ENCODE measurements at places on chromosomes 6 and 20.

GRCh38 chr6:47438481-47439347 lies 38.9 kb upstream of the CD2AP start:
- DNase-seq, result no peak

DNA sequence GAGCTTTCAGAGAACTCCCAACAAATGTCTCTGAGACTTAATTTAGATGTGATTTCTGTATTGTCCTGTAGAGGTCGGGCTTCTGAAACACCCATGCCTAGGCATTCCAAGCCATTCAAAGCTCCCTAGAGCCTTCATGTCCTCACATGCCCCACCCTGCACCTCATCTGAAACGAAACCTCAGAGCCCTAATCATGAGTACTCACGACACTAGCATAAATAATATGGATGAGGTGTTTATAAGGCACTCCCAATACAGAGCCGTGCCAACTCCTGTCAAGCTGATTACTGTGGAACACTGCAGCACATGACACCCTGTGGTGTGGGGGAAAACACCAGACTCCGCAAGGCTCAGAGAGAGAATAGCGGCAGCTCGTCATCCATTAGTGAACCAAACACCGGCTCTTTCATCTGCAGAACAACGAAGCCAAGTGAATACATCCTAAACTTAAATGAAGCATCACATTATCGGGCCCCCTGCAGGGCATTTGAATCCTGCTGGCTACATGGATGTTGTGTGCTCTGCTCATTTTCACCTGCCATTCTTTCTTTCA lies 83.8 kb downstream of the FNDC1 start:
- DNase-seq, result peak; percentile 11

- no peak for DNase-seq
Observed at GRCh38 chr6:105949869-105950268, 136.3 kb upstream of the PRDM1 start.

GRCh38 chr6:27786048-27786447 lies 126.1 kb downstream of the OR2B2 start:
- DNase-seq, result no peak

GRCh38 chr6:63803371-63803770 lies 167.8 kb downstream of the PHF3 start:
- DNase-seq, result no peak

- no peak for DNase-seq
Observed at GRCh38 chr6:1395941-1396908, 6.8 kb downstream of the FOXF2 start.

DNA sequence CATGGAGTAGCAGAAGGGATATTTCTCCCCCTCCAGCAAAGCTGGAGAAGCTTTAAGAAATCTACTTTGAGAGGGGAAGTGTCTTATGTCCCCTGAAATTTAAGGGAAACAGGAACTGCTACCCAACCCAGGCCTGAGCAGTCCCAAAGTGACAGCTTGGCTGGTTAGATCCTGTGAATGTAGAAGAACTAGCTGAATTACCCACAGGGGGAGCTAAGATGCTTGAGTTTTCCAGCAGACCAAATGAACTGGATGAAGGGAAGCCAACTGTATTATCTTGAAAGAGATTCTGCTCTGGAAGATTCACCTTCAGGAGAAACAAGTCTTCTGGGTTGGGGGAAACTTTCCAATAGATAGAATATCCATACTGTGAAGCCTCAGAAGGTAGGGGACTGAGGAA lies 303.3 kb upstream of the MMS22L start:
- DNase-seq, result no peak

GRCh38 chr6:27078734-27079357 lies 168.7 kb upstream of the PRSS16 start:
- peak; percentile 60 for DNase-seq

DNA sequence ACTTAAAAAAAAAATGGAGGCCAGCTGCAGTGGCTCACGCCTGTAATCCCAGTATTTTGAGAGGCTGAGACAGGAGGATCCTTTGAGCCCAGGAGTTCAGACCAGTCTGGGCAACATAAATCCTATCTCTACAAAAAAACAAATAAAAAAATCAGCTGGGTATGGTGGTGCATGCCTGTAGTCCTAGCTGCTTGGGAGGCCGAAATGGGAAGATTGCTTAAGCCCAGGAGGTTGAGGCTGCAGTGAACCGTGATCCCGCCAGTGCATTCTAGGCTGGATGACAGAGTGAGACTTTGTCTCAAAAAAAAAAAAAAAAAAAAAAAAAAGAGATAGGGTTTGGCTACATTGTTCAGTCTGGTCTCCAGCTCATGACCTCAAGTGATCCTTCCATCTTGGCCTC lies 29.7 kb downstream of the MYO6 start:
- no peak for DNase-seq

GRCh38 chr20:25059866-25060465 lies 2.0 kb upstream of the ACSS1 start:
- no peak for DNase-seq

DNA sequence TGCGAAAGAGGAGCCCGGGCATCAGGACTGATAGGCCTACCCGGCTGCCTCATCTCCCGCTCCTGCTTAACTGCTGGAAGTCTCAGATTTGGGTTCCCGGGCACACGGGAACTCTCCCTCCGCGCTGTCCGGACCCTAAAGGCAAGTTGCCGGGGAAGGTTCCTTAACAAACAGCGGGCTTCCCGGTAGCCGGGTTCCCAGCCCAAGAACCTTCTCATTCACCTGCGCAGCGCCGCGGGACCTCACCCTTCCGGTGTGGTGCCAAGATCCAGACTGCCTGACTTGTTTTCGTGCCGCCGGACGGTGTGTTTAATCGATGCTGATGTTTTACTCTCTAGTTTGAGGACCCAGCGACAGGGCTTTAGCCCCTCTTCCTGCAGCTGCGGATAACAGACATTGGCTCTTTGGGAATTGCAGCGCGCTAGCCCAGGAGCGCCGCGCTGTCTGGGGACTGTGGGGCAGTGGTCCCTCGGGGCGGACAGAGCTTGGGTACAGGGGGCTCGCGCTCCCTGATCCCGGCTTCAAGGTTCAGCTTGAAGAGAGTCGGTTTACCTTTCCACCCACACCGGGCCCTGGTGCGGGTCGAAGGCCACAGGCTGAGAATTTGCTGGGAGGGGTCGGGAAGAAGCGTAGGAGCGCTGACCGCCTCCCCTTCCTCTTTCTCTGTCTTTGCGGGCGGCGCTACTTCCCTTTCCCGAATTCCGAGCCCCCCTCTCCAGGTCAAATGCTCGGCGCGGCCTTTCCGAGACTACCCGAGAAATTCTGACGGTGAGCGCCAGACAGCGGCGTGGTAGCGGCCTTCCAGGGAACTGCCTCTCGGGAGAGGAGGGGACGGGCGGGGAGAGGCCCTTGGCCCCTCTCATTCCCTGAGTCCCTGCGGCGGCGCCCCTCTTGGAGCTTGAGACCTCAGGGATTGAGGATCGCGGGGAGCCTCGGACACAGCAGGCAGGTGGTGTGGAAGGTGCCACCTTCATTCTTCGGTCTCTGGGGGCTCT lies 17.2 kb downstream of the ABT1 start:
- DNase-seq, result no peak

GRCh38 chr6:137299681-137300080 lies 80.5 kb upstream of the IFNGR1 start:
- no peak for DNase-seq

DNA sequence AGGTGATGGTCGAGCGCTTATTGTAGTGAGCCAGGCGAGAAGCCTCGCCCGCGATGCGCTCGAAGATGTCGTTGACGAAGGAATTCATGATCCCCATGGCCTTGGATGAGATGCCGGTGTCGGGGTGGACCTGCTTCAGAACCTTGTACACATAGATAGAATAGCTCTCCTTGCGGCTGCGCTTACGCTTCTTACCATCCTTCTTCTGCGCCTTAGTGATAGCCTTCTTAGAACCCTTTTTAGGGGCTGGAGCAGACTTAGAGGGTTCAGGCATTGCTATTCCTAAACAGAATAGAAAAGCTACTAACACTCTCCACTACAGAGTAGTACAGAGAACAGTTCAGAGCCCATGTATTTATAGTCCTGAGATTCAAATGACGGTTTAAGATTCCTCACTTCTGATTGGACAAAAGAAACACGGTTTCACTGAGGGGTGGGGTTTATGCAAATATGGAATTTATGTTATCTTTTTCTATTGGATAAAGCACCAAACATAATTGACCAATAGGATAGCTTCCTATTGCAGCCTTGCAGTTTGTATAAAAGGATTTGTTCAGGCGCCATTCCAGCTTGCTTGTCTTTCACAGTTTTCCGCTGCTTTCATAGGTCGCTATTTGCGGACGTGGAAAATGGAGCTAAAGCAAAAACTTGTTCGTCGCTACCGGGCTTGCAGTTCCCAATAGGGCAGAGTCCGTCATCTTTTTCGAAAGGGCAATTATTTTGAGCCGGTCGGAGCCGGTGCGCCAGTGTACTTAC lies 43.7 kb upstream of the HFE start:
- peak; percentile 97 for DNase-seq

DNA sequence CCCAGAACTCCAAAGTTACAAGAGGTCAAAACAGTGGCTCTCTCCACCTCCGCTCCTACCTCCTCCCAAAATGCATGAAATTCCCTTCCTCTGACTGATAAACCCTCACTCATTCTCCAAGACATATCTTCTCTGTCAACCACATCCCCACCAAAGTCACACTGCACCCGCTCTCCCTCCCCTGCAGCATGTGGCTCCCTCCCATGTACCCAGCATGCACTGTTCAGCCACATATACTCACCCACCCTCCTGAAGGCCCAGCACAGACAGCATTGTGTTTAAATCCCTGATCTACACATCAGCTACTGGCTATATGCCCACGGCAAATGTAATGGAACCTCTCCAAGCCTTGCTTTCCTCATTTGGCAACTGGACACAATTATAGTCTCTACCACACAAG lies 5.5 kb upstream of the POU5F1 start:
- no peak for DNase-seq

DNA sequence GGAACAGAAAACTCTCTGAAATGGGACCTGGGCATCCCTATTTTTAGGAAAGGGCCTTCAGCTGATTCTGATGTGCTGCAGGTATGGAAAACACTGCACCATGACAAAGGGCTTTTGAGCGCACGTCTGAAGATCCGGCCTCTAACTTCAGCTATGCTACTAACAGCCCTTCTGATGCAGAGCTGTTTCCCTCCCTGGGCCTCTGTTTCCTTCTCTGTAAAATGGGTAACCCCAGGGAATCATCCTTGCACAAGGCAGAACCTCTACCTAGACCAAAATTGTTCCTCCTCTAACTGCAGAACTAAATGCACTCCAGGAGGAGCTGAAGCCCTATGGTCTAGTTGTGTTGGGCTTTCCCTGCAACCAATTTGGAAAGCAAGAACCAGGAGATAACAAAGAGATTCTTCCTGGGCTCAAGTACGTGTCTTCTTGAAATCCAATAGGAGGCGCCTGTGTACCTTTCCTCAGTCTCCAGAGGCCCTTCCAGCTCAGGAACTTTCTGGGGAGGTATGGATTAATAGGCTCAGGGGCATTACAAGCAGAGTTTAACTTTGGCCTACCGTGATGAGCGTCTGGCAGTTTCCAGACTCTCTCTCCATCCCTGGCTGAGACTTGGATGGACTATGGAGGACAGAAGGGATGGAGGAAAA lies 5.9 kb downstream of the GPX5 start:
- DNase-seq, result no peak

DNA sequence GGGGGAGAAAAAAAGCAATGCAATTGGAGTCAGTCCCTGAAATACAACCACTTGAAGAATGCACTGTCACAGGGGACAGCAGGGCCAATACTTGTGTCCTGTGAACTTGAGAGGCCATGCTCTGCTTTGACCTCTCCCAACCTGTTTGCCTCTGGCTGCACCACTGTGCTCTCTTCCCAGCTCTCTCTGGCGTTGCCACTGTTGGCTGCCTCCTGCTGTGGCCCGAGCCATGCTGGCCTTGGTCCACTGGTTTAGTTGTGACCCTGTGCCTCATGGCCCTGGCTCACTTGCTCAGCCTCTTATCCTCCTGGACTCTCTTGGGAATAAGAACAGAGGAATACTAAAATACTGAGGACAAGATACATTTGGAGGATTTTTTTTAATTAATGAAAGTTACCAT lies 14.5 kb upstream of the FBXO30 start:
- DNase-seq, result no peak

GRCh38 chr6:81768150-81768942 lies 15.9 kb upstream of the TENT5A start:
- DNase-seq, result no peak

DNA sequence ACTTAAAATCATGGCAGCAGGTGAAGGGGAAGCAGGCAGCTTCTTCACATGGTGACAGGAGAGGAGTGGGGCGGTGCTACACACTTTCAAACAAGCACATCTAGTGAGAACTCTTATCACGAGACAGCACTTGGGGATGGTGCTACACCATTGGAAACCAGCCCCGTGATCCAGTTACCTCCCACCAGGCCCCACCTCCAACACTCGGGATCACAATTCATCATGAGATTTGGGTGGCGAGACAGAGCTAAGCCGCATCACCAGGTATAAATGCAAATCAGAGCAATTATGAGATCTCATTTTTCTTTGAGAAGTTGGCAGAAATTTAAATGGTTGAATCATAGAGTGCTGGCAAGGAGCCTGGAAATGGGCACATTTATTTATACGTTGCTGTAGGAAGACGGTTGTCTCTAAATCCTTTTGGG lies 31.4 kb downstream of the IGF2R start:
- DNase-seq, result no peak

GRCh38 chr6:14488180-14488579 lies 370.6 kb downstream of the CD83 start:
- no peak for DNase-seq

DNA sequence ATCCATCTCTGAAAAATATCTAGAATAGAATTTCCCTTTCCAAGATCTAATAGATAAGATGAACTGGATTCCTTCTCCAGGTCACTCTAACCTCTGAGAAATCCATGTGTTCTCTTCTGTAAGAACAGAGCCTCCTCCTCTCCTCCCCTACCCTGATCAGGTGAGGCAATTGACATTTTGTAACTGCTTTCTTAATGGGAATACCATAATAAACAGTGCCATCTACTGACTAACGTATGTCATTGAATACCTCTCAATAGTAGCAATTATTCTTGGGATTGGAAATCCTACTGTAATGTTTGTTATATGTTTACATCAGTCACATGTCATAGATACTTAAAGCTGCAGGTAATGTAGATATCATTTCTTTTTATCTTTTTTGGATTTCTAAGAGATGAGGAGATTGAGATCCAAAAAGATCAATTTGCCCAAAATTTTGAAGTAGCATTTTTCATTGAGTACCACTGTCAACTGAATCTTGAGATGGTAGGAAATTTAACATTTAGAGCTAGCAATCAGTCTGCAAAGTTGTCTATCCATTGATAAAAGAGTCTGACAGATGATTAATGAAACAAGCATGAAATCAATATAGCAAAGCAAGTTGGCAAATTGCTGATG lies 365.8 kb upstream of the HSF2 start:
- DNase-seq, result peak; percentile 18

DNA sequence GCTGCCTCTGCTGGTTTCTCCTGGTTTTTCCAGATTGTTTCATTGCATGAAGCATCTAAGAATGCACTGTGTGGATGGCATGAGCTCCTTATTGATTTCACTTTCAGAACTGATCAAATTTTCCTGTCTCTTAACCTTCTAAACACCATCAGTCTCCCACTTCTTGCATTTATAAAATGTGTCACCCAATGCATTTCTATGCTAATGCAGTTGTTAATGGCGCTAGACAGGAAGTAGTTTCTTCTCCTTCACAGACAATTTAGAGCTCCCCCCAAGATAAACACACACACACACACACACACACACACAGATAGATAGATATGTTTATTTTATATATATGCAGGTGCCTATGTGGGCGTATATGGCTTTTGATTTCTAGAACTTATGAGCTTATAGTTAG lies 45.6 kb upstream of the FOXA2 start:
- DNase-seq, result no peak

Data from CD4-positive, alpha-beta T cell treated with Interleukin-21 for 1 hour (primary cell).